Aortic smooth muscle cell (primary cell): ENCODE measurements at places on chromosomes 2 and 18. TPM values are rescaled to one million over a fixed set of nuclear protein-coding genes. Genes with fewer than 3 reads are reported as not detected.

Gene MEP1B
- total RNA-seq = not detected in 2 replicates

Gene UGT1A5
- not detected in 2 replicates for total RNA-seq

Gene ADAM23
- 4.6 and 7.7 TPM in 2 replicates for total RNA-seq

Gene ANKRD36B
- 19.8 TPM in 2 replicates for total RNA-seq

Gene PLB1
- total RNA-seq = 1.2 and 1.6 TPM in 2 replicates

Gene PROC
- 0.19 TPM in 1 of 2 replicates, not detected in the other for total RNA-seq

Gene TCF23
- not detected in 2 replicates for total RNA-seq

Gene RALB
- 62.6 and 83.4 TPM in 2 replicates for total RNA-seq

Gene MRO
- total RNA-seq = not detected in 2 replicates
